Stimulated activated CD8-positive, alpha-beta memory T cell treated with anti-CD3 and anti-CD28 coated beads, Interleukin-7, amount 100 ng/mL, for 4 hours (primary cell): ENCODE measurements at places on chromosomes 16 and 17.
A peak's percentile ranks its signal among the peaks of the same experiment; 100 is the strongest.

DNA sequence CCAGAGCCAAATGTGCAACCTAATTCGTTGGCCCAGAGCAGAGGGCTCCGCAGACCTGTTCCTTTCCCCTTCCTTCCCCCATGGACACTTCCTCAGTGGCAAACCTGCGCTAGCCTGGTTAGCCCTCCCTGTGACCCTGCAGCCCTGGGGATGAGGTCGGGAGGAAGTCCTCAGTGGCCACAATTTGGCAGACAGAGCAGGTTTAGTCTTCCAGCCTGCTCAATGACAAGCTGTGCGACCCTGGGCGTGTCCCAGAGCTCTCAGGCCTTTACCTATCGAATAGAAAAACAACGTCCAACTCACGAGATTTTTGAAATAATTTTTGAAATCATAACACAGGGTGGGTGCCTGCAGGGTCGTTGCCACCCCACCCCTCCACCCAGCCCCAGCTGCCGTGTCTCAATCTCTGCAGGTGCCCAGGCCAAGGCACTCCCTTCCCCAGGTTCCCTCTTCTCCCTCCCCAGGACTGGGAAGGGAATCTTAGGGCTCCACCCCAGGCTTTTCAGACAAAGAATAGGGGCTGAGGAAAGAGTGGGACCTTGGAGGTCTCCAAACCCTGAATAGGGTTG lies 1.4 kb downstream of the HBM start:
- DNase-seq: no peak

GRCh38 chr16:4814542-4815173 lies 12.2 kb upstream of the ROGDI start:
- no peak for DNase-seq

- DNase-seq: no peak
These were observed 72.7 kb upstream of the TNRC6C start for GRCh38 chr17:77885678-77886386.

DNA sequence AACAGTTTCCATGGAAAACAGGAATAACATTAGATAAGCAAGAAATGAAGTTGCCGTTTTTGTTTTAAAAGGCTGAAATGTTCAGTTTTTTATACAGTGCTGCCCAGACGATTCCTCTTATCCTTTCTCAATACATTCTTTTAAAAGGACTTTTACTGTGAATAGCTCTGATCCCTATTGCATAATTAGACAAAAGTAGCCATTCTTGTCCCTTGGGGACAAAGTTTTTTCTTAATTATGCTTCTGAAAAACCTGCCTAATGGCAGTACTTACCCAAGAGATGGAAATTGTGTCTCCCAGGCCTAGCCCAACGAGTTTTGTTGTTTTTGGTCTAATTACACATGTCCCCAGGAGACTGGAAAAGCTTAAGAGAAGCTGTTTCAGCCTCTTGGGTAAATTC lies 27.6 kb downstream of the NXPH3 start:
- no peak for DNase-seq

DNA sequence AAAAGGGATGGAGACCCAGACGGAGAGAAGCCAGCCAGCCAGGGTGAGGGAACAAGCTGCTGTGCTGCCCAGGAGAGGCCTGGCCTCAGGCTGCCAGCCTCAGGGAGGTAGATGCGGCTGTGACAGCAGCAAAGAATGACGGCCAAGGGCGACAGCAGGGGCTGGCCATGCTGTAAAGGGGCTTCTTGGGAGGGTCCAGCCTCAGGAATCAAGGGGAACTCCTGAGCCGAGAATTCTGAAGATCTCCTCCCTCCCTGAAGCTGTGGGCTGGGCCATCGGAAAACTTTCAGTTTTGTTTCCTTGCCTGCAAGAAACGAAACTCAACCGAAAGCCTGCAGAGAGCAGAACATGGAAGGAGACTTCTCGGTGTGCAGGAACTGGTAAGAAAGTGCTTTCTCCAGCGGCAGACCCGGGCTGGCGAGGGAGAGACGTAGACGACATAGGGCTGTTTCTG lies at the start of gene XAF1:
Gene XAF1, plus strand, starts transcription at position 316 of the 454 bp plus-strand sequence. Its CDS starts 33 bp downstream, at position 349.
- DNase-seq: peak; percentile 58

DNA sequence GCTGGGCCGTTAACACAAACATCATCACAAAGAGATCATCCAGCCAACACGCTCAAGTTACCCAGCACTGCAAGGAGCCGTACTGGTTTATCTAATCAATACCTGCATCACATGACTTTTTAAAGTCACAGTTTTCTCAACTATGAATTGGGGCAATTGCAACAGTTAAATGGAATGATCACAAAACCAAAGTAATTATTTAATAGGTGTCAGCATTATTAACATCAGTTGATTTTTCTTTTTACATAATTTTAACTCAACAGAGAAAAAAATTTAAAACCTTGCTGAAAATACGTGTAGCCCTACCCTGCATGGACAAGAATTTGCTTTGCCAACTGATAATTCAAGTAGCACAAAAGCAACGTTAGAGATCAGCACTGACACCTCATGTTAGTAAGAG lies 95.7 kb upstream of the SOX9 start:
- no peak for DNase-seq

DNA sequence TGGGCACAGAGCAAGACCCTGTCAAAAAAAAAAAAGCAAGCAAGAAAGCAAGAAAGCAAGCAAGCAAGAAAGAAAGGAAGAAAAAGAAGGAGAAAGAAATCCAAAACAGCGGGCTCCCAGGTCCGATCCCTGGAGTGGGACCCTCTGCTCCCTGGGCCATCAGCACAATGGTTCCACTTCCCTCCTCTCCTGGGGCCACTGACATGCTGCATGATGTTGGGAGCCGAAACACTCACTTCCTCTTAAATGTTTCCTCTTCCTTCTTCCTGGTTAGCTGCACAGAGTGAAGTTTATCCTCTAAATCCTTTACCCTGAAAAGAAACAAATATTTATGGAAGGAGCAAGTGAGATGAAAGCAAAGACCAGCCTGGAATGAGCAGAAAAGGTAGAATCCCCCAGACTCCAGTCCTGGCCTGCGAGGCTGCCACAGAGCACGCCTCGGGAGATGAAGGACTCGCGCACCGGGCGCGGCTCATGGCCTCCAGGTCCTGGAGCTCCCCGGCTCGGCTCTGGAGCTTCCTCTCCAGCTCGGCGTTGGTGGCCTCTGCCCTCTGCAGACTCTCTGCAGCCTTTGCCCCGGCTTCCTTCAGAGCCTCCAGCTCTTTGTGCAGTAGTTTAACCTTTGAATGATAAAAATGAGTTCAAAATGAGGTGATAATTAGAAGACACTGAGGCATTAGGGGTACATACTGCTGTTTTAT lies 19.0 kb downstream of the CCDC57 start:
- no peak for DNase-seq

DNA sequence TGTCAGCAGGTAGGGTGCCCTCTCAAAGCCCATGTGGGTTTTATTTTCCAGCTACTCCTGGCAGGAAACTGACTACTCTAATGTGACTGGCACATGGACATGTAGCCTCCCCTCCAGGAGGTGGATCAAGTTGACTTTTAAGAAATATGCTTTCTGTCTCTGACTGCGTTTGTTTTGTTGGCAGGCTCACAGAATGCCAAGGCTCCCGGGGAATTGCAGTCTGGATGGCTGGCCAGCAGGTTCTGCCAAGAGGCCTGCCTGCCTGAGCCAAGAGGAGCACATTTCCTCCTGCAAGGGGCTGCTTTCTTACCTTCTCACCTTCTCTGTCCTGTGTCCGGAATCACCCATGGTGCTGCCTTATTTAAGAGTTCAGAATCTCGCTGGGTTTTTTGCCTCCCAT lies 217.3 kb upstream of the ERCC4 start:
- DNase-seq: no peak

DNA sequence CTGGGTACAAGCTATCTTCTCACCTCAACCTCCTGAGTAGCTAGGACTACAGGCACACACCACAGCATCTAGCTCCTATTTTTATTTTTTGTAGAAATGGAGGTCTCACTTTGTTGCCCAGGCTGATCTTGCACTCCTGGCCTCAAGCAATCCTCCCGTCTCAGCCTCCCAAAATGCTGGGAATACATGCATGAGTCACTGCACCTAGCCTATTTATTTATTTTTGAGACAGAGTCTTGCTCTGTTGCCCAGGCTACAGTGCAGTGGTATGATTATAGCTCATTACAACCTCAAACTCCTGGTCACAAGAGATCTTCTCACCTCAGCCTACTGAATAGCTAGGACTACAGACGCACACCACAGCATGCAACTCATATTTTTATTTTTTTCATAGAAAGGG lies 40.1 kb upstream of the RGS9 start:
- no peak for DNase-seq

- peak; percentile 93 for DNase-seq
These were observed 5.3 kb downstream of the RNF166 start for GRCh38 chr16:88700636-88701482.

DNA sequence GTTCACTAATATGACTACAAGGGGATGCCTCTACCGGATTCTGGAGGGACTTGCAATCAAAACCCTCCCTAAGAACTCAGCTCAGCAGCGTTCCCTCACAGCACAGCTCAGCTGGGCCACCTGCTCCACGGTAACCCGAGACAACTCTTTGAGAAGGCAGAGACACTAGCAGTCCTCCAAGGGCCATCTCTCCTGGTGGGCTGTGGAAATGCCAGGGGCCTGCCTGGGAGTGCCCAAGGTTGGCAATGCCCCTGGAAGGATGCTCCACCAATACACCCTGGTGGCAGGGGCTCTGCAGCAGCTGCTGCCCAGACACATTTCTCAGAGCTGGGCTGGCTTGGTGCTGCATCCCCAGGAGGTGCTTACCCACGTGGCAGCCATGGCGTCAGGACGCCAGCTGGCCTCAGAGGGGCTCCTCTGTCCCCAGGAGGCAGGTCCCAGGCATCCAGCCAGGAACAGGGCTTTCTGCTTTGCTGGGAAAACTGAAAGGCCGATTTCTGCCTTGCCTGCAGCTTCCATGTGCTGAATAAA lies 16.5 kb downstream of the CDIP1 start:
- no peak for DNase-seq

DNA sequence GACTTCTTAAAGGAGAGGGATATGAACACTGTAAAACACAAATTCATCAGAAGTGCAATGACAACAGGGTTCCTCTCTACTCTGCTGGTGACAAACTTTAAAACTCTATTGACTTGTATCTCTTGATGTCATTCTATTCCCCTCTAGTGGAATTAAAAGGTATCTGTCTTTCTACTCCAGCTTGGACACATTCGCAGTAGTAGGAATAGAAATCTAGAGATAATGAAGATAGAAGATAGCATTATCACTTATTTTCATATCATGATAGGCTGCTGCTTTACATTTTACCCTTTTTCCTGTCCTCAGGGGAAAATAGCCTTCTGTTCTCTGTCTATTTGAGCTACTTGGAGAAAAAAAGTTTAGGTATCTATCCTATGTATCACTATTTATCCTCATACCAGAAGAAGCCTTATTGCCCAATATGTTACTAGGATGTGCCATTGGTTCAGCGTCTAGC lies 209.6 kb upstream of the CACNG5 start:
- no peak for DNase-seq

- no peak for DNase-seq
These were observed 56.8 kb downstream of the NQO1 start for GRCh38 chr16:69669577-69669976.

DNA sequence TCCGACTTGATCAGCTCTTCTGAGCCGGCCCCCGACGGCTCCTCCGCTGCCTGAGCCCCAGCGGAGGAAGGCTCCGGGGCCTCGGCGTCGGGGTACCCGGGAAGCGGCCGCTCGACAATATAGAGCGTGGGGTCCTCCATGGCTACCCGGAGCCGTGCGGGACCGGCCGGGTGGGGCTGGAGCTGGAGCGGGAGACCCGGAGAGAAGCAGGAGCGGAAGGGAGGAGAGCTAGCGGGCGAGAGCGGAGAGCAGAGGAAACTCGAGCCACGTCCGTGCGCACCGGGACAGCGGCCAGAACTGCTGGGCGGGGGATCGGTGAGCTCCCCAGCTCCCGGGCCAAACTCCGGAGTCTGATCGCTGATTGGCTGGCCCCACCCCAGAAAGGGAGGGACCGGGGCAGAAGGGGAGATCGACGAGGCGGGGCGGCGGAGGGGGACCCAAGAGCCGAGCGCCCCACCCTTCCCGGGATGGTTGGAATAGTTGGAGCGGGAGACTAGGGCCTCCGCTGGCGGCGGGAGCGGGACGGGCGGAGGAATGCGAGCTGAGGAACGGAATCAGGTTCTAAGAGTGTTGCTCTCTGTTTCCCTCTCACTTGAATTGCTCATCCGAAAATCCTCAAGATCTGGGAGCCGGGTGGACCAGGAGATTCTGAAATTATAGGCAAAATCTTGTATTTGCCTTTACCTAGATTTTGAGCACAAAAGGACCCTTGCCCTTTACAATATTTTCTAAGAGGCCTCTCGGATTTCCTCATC lies at the start of gene CAVIN1:
Gene CAVIN1, minus strand, starts transcription at position 299 of the 755 bp plus-strand sequence. Its CDS starts 159 bp downstream, at position 140.
- no peak for DNase-seq

DNA sequence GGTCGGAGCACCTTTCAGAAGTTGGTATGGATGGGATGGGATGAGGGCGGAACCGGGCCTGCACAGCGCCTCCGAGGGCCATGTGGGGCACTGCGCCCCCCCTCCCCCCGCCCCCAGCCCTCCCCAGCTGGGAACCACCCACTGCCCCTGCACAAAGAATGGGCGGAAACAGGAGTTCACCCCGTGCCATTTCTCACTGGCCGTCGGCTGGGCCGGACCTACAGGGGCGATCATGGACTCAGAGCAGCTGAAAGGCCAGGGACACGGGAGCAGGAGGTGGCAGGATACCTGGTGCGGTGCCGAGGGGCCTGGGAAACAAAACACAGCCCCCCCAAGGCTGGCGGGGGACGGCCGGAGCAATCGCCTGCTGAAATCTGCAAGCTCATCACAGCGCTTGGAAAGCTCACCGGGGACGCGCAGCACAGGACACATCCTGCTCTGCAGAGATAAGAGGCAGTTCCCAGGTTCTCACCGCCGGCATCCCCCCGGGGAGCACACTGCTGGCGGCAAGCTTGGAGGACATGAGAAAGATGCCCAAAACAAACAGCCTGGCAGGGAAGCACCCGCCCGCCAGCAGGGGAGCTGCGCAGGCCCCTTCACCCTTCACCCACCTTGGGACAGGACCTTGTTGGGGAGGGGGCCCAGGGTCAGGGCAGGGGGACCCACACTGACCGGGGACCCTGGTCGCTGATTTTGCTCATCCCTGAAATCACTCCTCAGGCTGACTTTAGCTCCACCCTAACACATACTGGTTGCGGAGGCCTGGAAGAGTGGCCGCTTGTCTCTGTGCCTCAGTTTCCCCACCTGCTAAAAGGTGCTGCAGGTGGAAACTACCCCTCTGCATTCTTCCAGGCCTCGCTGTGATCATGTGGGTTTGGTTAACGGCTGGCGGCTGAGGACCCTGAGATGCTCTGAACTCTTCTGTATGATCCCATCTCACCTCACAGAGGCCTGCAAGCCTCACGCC lies 263.9 kb downstream of the C16orf95 start:
- no peak for DNase-seq
